ENCODE measurements at places on chromosomes 12 and 14. TPM values are rescaled to one million over a fixed set of nuclear protein-coding genes. Genes with fewer than 3 reads are reported as not detected.

The C12orf50 gene
- not detected for total RNA-seq

The OR6C6 gene
- not detected for total RNA-seq

The SLC38A4 gene
- 0.34 TPM for total RNA-seq

The CRIP2 gene
- total RNA-seq: 26.7 TPM

The SLC25A21 gene
- 0.17 TPM for total RNA-seq
